ENCODE measurements at places on chromosomes 16 and 17.
A peak's percentile ranks its signal among the peaks of the same experiment; 100 is the strongest.

- DNase-seq, result peak; percentile 32
Observed at GRCh38 chr16:73878611-73879010, 418.0 kb upstream of the PSMD7 start.

DNA sequence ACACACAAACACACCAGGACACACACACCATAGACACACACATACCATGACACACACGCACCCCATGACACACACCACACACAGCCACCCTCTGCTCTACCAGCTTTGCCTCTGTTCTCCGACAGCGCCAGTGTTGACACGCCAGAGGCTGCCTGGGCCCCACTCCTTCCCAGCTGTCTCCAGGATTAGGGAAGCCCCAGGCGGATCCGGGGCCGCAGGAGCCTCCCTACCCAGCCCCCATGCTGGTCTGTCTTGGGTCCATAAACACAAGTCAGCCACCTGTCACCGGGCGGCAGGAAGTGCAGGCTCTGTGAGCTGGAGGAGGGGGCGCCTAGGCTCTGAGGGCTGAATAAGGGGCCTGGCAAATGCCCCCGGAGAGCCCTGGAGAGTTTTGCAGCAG is 10.5 kb downstream of the TBC1D16 start:
- DNase-seq, result no peak

DNA sequence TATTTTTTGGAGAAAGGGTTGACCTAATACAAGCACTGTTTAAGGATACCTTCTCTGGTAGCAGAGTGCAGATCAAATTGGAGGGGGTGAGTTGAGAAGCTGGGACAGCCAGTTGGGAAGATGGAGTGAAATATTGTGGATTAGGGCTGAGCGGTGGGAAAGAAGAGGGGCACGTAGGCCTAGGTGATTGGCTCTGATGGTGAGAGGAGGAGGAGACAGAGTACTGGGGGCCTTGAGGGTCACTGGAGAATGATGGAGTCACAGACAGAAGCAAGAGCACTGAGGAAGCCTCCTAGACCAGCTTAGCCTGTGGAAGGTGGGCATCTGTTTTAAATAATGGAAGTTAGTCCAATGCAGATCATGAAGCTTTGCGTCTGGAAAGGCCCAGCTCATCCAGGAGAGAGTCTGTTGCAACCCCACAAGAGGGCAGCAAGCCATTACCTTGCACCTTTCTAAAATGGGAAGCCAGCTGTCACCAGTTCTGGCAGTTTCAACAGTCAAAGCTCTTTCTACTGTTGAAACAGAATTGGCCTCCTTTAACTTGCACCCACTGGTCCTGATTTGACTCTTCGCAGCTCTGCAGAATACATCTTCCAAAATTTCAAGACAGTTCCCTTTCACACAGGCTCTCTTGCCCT is 11.8 kb downstream of the SLC9A5 start:
- DNase-seq, result no peak

GRCh38 chr16:79177018-79177417 is 423.5 kb downstream of the MAF start:
- DNase-seq, result no peak

DNA sequence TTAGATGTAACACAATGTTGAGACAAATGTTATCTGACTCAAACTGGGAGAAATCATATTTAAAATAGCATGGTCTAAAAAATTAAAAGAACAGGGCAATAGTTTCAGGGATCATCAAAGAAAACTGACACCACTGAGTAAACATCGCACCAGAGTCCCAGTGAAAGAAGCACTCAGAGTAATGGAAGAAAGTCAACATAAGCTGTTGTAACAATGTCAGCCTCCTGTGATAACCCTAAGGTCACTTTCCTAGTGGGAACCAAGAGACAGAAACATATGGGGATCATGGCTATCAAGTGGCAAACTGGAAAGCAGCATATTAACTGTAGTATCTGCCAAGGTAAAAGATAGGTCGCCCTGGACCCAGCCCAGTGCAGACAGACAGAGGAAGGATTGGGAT is 160.8 kb downstream of the CA10 start:
- DNase-seq, result no peak

- DNase-seq, result no peak
Observed at GRCh38 chr16:11224096-11224893, 31.7 kb downstream of the SOCS1 start.

GRCh38 chr16:54199487-54200160 is 87.0 kb downstream of the IRX3 start:
- no peak for DNase-seq

- no peak for DNase-seq
Observed at GRCh38 chr17:63317166-63317840, 128.8 kb downstream of the CYB561 start.

GRCh38 chr16:77385481-77385880 is 49.4 kb downstream of the ADAMTS18 start:
- DNase-seq, result no peak

Measured in BJ (cell line).